A549 treated with RU486 at 1 μM for 4 hours (cell line): ENCODE measurements at places on chromosomes 16 and 17. TPM values are rescaled to one million over a fixed set of nuclear protein-coding genes. Genes with fewer than 3 reads are reported as not detected.

The WWP2 gene
- 20.5 to 24.4 TPM (median 21.9 TPM) in 5 replicates for total RNA-seq

The HOXB8 gene
- total RNA-seq = 7.8 to 12.5 TPM (median 10.2 TPM) in 5 replicates

The NPIPB12 gene
- 21.7 to 44.3 TPM (median 32.3 TPM) in 5 replicates for total RNA-seq

The FBXW10 gene
- total RNA-seq = 0.69 to 1.8 TPM (median 1.1 TPM) in 5 replicates

The CD300E gene
- not detected in 5 replicates for total RNA-seq

The UBALD1 gene
- 33.7 to 66.3 TPM (median 62.3 TPM) in 5 replicates for total RNA-seq

The SLFN12 gene
- 0.06 to 0.12 TPM in 2 of 5 replicates, not detected in the others for total RNA-seq

The MYH1 gene
- not detected in 5 replicates for total RNA-seq

The DPEP1 gene
- 0.31 to 0.90 TPM (median 0.73 TPM) in 5 replicates for total RNA-seq

The C16orf89 gene
- total RNA-seq = not detected in 5 replicates
